ENCODE measurements at places on chromosomes 5 and 9.

DNA sequence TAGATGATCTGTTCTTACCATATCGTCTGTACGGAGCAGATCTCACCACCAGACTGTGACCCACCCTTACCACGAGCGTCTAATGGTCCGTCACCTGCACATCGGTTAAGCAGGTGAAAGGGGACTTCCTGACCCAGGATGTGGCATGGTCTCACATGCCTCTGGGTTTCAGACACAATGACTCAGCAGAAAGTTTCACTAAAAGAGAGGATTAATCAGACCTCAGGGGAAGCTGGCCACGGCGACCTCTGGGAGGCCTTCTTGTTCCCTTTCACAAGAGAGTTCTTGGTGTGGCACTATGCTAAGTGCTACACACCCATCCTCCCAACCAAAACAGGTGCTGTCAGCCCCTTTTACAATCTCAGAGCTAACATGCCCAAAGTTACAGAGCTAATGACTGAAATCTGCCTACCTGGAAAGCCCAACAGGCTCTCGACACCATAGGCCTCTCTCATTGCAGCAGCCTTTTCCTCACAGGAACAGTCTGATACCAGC lies 41.6 kb downstream of the ADAMTS12 start:
- peaks cover 9% of the 10 kb centered on the region for H3K4me1 ChIP-seq
- H3K27me3 ChIP-seq: no peaks in the 10 kb centered on the region
- DNase-seq: peak; percentile 8
- H3K36me3 ChIP-seq: no peaks in the 10 kb centered on the region
- H3K4me3 ChIP-seq: peak overlapping the region; percentile 8

DNA sequence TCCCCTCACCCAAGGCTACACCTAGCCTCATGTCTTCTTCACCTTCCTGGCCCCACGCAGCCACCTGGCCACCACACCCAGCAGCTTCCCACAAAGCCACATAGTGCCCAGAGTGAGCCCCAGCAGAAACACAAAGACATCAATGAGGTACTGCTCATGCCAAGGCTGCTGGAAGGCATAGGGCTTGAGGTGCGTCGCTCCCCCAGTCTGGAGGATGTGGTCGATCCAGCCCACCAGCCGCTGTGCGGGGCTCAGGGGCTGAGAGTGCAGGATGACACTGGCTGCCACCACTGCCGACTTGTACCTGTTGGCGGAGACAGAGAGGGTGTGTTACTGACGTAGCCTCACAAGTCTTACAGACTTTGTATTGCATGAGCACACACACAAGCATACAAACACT lies 15.8 kb upstream of the CAPSL start:
- no peak overlapping the region for H3K27ac ChIP-seq
- no peak overlapping the region for H3K4me3 ChIP-seq
- H3K27me3 ChIP-seq: peaks cover 23% of the 10 kb centered on the region
- H3K36me3 ChIP-seq: peaks cover 10% of the 10 kb centered on the region
- peak; percentile 5 for DNase-seq

- no peaks in the 10 kb centered on the region for H3K4me1 ChIP-seq
- H3K4me3 ChIP-seq: no peak overlapping the region
- no peak overlapping the region for H3K27ac ChIP-seq
- no peak for DNase-seq
- H3K36me3 ChIP-seq: peaks cover 5% of the 10 kb centered on the region
- no peaks in the 10 kb centered on the region for H3K27me3 ChIP-seq
These were observed 52.4 kb upstream of the UBAC1 start for GRCh38 chr9:136013524-136014034.

DNA sequence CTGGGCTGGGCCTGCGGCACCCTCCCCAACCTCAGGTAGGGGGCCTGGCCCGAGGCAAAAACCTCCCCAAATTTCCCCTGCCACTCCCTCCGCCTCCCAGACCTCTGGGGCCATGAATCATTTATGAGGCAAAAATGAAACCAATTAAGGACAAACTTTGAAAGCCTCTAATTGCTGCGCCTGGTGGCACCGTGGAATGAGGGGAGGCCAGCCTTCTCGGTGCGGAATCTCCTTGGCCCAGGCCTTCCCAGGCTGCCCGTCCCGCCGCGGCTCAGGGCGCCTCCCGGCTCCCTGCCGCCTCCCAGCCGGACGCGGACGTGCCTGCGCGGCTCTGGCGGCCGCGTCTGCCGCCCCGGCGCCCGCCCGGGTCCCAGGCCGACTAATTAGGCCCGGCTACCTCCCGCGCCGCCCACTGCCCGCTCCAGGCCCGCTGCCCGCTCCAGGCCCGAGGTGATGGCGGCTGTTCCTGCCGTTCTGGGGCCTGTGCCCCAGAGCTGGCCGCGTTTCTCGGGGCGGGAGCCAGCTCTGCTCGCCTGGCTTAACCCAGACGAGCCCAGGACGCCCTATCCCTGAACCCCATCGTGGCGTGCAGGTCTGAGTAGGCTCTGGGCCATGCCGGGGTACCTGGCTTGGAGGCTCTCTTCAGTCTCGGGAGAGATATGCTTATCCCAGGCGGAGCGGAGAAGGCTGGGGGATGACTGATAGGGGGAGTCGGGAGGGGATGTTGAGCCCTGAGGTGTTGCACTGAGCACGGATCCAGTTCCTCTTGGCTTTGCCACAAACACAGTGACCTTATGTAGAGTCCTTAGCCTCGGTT lies 20.1 kb downstream of the CXXC5 start:
- peak overlapping the region; percentile 84 for H3K4me3 ChIP-seq
- H3K27me3 ChIP-seq: no peaks in the 10 kb centered on the region
- peak overlapping the region; percentile 80 for H3K27ac ChIP-seq
- H3K36me3 ChIP-seq: no peaks in the 10 kb centered on the region
- H3K4me1 ChIP-seq: peaks cover 80% of the 10 kb centered on the region

DNA sequence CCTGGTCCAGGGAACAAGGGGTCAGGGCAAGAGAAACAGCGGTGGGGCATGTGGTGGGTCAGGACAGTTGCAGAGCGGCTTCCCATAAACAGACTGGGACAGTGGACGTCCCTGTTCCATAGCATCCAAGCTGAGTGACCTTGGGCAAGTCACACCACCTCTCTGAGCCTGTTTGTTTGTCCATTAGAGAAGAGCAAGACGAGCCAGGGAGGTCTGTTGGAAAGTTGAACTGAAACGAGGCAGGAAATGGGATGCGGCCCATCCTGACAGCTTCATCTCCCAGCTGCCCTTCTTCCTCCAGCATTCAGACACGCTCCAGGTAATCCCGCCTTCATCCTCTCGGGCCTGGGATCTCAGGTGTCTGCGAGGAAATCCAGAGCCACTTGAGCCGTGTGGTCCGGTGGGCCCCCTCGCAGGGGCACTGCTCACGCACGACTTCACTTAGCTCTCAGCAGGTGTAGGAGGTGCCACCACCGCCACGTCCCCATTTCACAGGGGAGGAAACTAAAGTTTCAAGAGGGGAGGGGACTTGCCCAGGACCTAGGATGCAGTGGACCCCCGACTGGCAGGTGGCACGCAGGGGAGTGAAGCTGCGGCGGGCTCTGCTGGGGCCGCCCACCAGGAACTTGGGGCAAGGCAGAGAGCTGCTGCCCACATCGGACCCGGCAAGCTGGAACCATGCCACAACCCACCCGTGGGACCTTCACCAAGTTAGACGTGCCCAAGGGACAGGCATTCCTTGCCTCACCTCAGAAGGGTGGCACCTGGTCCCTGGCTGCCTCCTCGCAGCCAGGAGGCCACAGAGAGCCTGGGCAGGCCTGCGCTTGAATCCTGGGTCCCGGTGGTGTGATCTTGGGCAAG lies 13.0 kb downstream of the PTGES2 start:
- H3K27ac ChIP-seq: no peak overlapping the region
- H3K27me3 ChIP-seq: no peaks in the 10 kb centered on the region
- H3K36me3 ChIP-seq: no peaks in the 10 kb centered on the region
- no peak for DNase-seq

DNA sequence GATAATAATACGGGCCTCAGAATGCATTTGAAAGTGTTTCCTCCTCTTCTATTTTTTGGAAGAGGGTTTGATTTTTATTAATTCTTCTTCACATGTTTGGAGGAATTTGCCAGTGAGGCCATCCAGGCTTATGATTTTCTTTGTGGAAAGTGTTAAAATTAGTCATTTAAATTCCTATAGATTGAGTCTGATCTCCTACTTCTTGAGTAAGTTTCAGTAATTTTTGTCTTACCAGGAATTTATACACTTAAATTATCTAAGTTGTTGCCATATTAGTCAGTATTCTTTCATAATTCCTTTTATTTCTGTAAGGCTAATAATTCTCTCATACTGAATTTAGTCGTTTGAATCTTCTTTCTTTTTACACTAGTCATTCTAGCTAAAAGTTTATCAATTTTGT lies 25.2 kb upstream of the HAPLN1 start:
- DNase-seq: no peak
- peaks cover 11% of the 10 kb centered on the region for H3K27me3 ChIP-seq
- no peaks in the 10 kb centered on the region for H3K36me3 ChIP-seq
- no peaks in the 10 kb centered on the region for H3K4me1 ChIP-seq

Data from naive thymus-derived CD8-positive, alpha-beta T cell (primary cell).